Stimulated activated CD8-positive, alpha-beta memory T cell treated with anti-CD3 and anti-CD28 coated beads, Interleukin-15, amount 100 ng/mL, for 4 hours (primary cell): ENCODE measurements at places on chromosomes 16 and 17.

GRCh38 chr17:7647018-7647417 is 3.7 kb upstream of the ATP1B2 start:
- no peak for DNase-seq

DNA sequence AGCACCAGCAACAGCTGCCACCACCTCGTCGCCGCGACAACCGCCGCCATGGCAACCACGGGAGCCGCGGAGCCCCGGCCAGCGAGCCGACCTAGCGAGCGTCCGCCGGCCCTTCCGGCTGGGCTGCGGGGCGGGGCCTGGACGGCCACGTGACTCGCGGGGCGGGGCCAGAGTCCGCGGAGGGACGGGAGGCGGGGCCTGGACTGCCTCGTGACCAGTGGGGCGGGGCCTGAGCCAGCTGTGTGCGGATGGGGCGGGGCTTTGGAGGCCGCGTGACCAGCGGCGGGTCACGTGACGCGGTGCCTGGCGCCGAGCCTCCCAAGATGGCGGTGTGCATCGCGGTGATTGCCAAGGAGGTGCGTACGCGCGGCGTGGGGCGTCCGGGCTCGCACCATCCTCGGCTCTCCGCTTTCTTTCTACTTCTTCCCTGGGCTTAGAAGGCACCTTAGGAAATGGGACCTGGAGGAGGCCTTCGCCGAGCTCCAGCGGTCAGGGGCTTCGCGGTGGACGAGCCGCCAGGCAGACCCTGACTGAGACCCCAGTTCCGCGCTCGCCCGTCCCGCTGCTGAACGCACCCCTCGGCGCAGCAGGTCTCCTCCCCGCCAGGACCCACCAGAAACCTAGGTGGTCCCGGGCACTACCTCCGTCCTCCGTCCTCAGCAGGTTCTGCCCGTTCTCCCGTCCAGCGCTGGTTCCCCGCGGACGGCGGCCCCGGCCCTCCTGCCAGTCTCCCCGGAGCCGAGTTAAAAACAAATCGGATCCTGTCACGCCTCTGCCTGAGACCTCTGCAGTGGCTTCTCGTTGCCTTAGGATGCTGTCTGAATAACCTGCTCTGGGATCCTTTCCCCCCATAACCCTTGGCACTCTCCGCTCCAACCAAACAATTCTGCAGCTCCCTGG is at the start of the genes GALNS and TRAPPC2L:
GALNS (minus strand) TSS at position 120 of the 900 bp plus-strand sequence; CDS start at position 50, 70 bp downstream.
TRAPPC2L (plus strand) TSS at position 300 of the 900 bp plus-strand sequence; CDS start at position 324, 24 bp downstream.
- peak; percentile 96 for DNase-seq

DNA sequence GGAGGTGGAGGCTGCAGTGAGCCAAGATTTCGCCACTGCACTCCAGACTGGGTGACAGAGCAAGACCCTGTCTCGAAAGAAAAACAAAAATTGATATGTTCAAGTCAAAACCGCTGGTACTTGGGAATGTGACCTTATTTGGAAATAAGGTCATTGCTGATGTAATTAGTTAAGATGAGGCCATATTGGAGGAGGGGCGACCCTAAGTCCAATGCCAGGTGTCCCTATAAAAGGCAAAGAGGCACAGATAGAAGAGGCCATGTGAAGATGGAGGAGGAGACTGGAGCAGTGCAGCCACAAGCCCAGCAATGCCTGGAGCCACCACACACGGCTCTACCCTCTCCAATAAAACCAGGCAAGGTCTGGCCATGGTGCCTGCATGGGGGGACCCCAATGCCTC is 50.8 kb upstream of the JPH3 start:
- DNase-seq = no peak

- no peak for DNase-seq
Measured at GRCh38 chr17:81840826-81841778, 6.3 kb upstream of the PPP1R27 start.

GRCh38 chr17:9028988-9029570 is 7.8 kb downstream of the NTN1 start:
- no peak for DNase-seq

- DNase-seq = no peak
Measured at GRCh38 chr16:78289844-78290277, 190.4 kb downstream of the WWOX start.

- no peak for DNase-seq
Measured at GRCh38 chr16:73095142-73095820, 47.4 kb upstream of the ZFHX3 start.

GRCh38 chr17:58703137-58703915 is 10.9 kb downstream of the RAD51C start:
- no peak for DNase-seq

DNA sequence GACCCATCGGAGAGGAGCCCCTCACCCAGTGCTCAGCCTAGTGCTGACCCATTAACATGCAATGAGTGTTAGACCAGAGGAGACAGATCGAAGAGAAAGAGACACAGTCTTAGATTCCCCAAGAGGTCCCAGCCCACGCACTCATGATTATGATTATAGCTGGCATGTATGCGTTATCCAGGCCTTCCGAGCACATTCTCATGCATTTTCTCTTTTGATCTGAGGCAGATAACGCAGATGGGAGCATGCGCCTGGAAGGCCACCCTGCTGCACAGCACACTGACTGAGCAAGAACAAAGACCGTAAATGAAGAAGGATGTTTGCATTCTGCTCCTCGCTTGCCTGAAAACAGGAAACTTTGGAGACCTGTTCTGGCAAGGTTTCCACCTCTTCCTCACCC is 232.7 kb downstream of the SOX9 start:
- no peak for DNase-seq

- no peak for DNase-seq
Measured at GRCh38 chr17:76274112-76274956, 9.2 kb downstream of the UBALD2 start.

- no peak for DNase-seq
Measured at GRCh38 chr16:79988089-79988488, 387.6 kb upstream of the MAF start.

- no peak for DNase-seq
Measured at GRCh38 chr17:35773679-35774425, 13.2 kb downstream of the C17orf50 start.

DNA sequence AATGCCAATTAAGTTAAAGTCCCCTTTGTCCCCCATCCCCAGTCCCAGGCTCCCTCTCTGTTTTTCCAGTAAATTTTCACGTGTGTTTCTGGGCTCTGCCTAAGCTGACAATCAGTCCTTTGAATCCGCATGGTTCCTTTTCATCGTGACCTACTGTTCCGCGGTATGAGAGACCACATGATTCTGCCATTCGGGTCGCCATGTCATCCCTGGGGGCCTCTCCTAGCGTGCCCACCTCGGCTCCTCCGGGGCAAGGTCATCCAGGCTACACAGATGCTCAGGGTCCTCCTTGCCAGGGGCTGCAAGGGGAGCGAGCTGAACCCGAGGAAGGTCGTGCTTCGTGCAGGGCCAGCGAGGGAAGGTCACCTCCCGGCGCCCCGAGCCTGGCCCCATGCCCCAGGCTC is 157.6 kb downstream of the RAB11FIP4 start:
- no peak for DNase-seq
